Suppressor macrophage treated with lipopolysaccharide for 4 hours (primary cell): ENCODE measurements at places on chromosomes 16 and 17.

- DNase-seq: no peak
Measured at GRCh38 chr17:77781536-77781935, 177.0 kb upstream of the TNRC6C start.

GRCh38 chr16:59046335-59046734 lies 312.2 kb upstream of the GOT2 start:
- DNase-seq: no peak

GRCh38 chr17:76716146-76716838 lies 5.5 kb upstream of the MXRA7 start:
- peak; percentile 95 for DNase-seq

DNA sequence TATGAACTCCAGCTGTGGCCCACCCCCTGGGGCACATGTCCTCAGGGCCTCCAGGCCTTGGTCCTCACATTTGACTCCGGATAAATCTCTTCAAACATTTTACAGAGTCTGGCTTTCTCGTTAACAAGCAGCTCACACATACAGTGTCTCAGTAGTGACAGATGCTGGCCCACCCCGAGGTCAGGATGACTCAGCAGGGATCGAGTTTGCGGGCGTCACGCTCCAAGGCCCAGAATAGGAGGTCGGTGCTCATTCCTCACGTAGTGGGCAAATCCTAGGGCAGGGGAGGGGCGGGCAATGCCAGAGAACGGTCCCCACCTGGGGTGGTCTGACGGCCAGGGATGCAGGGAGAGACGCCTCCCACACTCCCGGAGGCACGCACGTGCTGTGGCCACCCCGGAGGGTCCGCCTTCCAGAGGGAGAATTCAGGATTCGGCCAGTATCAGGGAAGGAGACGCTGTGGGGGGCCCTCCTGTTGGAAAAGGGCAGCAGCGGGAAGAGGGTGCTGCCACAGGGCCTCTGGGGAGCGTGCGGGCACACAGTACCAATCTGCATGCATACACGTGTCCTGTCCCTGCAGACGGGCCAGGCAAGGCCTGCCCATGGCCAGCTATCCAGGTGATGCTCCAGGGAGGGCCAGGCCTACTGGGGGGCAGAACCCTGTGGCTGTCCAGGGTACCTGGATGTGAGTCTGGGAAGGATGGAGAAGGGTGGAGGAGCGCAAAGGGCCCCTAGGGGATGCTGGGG lies 8.6 kb downstream of the SLC7A5 start:
- DNase-seq: no peak

- DNase-seq: no peak
Measured at GRCh38 chr17:7355053-7355452, at the start of gene TMEM95. Gene TMEM95 (plus strand): TSS chr17:7355156. CDS start chr17:7355205, 49 bp downstream.

GRCh38 chr16:6698548-6698947 lies 634.1 kb upstream of the RBFOX1 start:
- DNase-seq: no peak

DNA sequence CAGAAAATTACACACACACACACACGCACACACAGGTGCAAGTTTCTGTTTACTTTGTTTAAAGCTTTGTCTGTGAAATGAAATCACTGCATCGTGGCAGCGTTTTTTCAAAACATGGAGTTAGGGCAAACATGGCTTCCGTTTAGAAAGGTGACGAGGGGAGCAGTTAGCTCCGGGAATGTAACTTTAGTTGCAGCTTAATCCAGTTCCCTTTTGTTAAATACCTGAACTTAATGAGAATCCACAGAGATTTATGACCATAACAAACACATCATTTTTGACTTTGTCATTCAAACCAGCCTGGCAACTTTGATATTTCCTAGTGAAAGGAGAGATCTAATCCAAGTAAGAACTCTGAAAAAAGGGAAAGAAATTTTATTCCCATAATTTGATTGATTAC lies 12.1 kb downstream of the HS3ST3A1 start:
- no peak for DNase-seq

DNA sequence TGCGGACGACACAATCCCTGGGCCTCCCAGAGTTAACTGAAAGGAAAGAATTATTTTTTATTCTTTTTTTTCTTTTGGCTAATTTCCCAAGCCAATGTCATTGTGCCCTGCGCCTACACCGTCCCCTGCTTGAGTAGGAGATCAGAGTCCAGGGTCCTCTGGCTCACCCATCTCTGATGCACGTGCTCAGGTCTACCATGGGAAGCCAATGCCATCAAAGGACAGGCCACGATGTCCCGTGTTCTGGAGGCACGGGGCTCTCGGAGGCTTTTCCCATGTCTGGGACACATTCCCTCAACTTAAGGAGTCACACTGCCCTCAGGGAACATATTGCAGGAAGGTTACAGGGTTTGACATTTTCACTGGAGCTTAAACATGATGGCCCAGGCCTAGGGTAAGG lies 123.7 kb downstream of the SLC39A11 start:
- DNase-seq: no peak

DNA sequence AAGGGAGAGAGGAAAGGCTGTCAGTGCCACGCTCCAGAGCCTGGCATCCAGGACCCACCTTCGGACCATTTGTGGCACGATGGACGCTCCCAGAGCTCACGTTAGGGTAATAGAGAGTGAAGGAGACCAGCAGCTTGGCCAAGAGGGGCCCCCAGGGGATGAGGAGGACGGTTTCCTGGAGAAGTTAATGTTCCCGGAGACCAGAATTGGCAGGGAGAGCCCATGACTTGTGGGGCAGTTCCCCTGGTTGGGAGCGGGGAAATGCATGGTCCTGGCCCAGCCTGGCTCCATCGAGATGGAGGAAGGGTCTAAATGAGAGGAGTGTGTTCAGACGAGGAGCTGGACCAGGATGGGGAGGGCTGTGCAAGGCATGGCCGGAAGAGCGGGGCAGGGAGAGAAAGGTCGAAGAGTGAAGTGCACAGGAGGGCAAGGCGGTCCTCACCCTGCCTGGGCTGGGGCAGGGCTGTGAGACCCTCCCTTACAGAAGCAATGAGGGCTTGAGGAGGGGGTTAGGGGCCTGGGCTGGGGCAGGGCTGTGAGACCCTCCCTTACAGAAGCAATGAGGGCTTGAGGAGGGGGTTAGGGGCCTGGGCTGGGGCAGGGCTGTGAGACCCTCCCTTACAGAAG lies 2.9 kb upstream of the HIC1 start:
- DNase-seq: no peak

DNA sequence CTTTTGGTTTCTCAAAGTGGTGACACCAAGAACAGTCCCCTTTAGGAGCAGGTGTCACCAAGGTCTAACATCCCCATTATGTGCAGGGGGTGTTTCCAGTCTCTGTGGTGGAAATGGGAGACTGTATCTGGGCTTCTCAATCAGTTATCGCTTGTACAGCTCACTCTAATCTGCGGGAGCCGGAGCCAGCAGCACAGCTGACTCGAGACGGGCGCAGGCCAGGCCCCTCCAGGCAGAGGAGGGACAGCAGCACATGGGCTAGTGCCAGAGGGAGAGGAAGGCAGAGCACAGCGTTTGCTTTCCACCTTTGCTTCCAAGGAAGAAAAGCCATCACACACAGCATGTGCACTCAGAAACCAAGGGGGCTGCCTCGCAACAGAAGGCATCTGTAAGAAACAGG lies 91.2 kb upstream of the CREBBP start:
- DNase-seq: no peak

DNA sequence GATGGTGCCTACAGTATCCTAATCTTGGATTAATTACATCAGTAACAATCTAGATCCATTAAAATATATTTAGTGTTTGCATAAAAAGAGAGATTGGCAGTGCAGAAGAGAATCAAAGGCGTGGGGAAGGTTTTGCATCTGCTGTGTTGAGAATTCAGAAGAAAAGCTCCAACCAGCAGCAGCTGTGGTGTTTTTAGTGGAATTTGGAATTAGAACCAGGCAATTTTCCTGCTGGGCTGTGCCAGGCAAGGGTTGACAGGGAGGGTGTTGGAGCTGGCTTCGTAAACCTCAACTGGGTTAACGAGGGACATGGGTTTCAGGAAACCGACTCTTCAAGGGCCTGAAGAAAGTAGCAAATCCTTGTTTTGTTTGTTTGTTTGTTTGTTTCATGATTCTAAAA lies 107.8 kb upstream of the WSCD1 start:
- DNase-seq: no peak

DNA sequence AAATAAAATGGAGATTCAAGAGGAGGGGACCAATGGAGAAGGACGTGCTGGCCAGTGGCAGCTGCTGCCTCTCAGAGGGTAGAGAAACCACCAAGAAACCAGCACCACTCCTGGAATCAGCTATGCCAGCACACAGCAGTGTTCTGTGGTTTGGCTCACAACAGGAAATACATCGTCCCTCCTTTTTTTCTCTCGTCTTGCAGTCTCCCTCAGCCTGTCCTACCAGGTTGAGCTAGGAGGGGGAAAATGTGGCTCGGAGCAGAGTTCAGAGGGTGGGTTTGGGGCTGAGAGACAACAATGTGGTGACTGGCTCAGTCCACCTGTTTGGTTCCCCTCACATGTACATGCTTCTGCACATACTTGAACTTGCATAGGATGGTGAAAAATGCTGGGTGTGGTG lies 19.9 kb upstream of the SLC16A5 start:
- DNase-seq: no peak

DNA sequence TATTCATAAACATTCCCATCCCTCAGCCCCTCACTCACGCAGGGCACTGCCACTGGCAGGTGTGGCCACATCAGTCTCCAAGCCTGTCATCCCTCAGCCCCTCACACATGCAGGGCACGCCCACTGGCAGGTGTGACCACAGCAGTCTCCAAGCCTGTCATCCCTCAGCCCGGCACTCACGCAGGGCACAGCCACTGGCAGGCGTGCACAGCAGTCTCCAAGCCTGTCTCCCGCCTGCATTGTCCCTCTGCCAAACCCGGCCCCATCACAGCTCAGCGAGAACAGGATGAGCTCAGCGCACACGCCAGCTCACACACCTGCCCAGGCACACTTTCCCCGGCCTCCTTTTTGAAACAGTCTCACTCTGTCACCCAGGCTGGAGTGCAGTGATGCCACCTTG lies 11.4 kb upstream of the KREMEN2 start:
- no peak for DNase-seq

DNA sequence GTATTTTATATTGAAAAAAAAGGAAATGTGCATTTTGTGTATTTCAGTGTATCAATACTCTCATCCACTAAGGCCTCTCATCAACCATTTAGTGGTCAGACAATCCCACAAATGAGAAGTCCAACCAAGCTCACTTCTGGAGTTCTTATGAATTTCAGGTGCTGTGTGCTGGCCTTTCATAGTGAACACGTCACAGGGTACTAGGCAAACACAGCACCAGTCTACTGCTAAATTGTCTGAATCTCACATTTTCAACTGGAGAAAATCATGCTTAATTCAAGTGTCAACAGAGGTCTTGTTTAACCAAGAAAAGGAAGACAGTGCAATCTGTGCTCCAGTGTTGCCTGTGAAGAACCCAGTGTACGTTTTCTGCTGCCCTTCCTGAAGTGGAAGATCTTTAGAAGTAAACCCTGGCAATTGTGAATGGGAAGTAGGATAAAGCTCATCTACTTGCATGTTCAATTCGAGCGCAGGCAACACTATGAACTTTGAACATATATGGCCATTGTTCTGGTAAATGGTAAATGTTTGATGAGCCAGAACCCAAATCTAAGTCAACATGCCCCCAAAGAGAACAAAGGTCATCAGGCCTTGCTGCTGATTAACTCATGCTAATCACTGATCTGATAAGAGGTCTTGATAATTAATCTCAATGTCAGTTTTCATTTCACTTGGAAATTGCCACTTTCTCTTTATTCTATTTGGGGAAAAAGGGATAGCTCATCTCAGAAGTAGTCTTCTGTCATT lies 439.2 kb upstream of the SOX9 start:
- DNase-seq: no peak
